ENCODE measurements at places on chromosomes 1 and 21.
A peak's percentile ranks its signal among the peaks of the same experiment; 100 is the strongest.

- DNase-seq: peak; percentile 71
These were observed 75.6 kb downstream of the XCL2 start for GRCh38 chr1:168468042-168468809.

GRCh38 chr1:44289530-44289929 lies 65.5 kb downstream of the ERI3 start:
- no peak for DNase-seq

- no peak for DNase-seq
These were observed 829.2 kb upstream of the ADAMTS5 start for GRCh38 chr21:27796106-27796505.

DNA sequence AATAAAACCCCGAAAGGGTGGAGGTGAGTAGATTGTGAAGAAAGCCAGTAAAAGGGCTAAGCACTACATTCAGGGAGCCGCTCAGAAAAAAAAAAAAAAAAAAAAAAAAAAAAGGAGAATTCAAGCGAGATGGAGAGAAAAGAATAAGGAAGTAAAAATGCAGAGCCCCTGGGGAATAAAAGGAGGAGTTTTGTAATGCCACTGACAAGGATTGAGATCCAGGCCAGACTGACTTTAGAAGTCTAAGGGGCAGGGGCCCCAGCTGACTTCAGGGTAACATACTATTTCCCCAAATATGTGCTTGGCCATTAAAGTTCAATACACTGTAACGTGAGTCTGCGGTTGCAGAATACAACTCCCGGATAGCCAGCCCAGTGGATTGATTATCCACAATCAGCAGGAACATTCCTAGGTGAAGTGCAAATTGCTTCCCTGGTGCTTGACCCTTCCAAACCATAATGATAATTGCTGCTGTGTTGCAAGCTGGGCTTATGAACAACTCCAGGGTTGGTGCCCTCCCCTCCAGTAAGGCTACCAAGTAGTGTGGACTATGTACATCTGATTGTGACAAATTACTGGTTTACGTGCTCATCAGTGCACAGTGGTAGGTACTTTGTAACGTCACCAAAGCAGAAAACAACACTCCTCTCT lies 30.7 kb upstream of the RRP15 start:
- peak; percentile 3 for DNase-seq

DNA sequence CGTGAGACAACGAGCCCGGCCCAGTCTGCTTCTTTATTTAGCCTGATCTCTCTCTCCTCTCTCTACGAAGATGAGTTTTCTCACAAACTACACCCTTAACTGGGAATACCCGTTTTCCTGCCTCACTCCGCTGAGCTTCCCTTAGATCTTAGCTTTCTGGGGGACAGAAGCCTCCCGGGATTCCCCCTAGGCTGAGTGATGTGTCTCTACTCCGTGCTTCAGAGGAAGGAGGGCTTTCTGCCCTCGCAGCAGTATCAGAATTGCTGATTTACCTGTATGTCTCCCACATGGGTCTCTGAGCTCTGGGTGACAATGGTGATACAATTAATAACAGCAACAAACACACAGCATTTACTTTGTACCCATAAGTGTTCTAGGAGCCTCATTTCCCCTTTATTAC lies 1.0 kb downstream of the ZBTB17 start:
- no peak for DNase-seq

DNA sequence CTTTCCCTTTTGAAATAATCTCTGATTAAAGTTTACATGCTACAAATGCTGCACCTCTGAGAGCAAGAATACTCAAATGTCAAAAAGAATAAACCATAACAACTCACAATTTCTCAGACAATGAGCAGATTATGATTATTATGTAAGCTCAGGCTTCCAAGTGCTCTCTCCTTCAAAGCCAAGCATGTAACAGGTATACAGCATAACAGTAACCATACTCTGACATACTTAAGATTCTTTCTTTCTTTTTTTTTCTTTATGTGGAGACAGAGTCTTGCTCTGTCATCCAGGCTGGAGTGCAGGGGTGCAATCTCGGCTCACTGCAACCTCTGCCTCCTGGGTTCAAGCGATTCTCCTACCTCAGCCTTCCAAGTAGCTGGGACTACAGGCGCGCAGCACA lies 155.4 kb downstream of the EIF4G3 start:
- DNase-seq: no peak

- no peak for DNase-seq
These were observed 199.4 kb upstream of the CACYBP start for GRCh38 chr1:174800216-174800851.

GRCh38 chr1:67190942-67191341 lies 24.7 kb downstream of the IL23R start:
- DNase-seq: no peak

- DNase-seq: peak; percentile 13
These were observed 37.8 kb upstream of the TLR5 start for GRCh38 chr1:223180731-223181321.

DNA sequence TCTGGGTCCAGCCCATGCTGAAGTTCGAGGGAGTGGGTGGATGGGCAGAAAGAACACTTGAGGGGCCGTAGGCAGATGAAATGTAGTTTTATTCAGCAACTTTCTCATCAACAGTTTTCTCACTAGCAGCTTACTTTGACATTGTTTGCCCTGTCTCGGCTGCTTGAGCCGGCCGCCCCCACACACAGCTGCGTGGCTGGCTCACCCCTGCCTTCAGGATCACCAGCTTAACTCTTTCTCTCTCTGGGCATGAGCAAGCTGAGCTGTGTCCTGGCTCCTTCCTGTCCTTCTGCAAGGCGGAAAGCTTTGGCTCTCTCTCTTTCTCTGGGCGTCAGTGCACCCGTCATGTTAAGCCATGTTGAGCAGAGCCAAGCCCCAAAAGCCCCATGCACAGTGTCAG lies 104.4 kb upstream of the GNG12 start:
- DNase-seq: no peak

GRCh38 chr1:145846201-145846612 lies 777 bp downstream of the NUDT17 start:
- DNase-seq: peak; percentile 34

DNA sequence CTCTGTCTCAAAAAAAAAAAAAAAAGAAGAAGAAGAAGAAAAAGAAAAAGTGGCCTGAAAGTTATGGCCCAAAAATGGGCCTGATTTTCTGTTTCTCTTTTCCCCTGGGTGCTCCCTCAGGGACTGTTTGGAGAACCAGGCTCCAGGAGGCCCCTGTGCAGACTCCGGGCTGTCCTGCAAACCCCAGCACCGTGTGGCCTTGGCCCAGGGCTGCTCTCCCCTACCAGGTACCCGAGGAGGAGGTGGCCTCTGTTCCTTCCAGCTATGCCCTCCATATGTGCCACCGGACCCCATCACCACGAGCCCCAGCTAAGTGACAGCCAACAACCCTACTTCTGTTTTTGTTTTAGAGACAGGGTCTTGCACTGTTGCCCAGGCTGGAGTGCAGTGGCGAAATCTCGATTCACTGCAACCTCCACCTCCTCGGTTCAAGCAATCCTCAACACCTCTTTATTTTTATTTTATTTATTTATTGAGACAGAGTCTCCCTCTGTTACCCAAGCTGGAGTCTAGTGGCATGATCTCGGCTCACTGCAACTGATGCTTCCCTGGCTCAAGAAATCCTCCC lies 7.5 kb upstream of the FAAP20 start:
- no peak for DNase-seq

GRCh38 chr1:113981962-113982931 lies 3.0 kb downstream of the OLFML3 start:
- DNase-seq: peak; percentile 90

GRCh38 chr1:107547363-107548155 lies 406.7 kb downstream of the NTNG1 start:
- DNase-seq: peak; percentile 38

DNA sequence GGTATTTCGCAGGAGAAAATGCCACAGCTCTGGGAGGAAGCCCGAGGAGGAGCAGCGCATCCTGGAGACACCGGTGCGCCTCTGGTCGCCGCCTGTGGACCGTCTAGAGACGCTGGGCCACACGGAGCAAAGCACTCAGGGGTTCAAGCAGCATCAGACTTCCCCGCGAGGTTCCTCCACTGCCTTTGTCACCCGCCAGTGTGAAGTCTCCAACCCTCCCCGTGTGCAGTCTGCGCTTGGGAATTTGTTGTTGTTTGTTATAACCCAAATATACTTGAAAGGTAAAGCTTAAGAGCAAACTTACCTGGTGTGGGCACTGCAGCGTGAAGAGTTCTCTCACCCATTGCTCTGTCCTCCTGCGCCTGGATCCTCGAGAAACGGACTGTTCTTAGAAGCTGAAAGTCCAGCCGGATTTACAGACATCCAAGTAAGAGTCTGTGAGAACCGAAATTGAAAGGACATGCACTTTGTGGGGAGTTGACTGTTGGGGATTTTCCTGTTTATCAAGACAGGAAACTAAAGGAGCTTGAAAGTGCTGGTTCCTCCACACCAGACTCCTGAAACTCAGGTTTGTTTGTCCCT lies at the start of gene GBP4:
TSS of gene GBP4 (minus strand) at position 452 of the 582 bp plus-strand sequence. CDS start at position 344, 108 bp downstream.
- DNase-seq: no peak

GRCh38 chr1:3679799-3680453 lies 27.6 kb downstream of the TP73 start:
- DNase-seq: no peak

All from fibroblast of skin of scalp (primary cell).